ENCODE measurements at places on chromosomes 6 and 20.

DNA sequence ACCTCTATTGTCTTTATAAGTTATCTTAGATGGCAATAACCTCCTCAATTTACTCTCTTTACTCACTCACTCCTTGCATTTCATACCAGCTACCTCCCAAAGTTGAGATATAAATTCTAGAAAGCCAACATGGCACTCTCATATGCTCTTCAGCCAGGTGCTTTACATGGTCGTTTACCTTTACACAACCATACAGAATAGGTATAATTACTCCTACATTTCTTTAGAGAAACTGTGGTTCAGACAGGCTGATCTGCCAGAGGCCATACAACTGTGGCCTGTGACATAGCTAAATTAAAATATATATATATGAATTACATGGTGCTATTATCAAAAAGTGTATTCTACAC, 45.7 kb downstream of the HBS1L start:
- no peak for DNase-seq

- no peak for DNase-seq
Measured at GRCh38 chr20:32497589-32498224, 87.4 kb downstream of the NOL4L start.

DNA sequence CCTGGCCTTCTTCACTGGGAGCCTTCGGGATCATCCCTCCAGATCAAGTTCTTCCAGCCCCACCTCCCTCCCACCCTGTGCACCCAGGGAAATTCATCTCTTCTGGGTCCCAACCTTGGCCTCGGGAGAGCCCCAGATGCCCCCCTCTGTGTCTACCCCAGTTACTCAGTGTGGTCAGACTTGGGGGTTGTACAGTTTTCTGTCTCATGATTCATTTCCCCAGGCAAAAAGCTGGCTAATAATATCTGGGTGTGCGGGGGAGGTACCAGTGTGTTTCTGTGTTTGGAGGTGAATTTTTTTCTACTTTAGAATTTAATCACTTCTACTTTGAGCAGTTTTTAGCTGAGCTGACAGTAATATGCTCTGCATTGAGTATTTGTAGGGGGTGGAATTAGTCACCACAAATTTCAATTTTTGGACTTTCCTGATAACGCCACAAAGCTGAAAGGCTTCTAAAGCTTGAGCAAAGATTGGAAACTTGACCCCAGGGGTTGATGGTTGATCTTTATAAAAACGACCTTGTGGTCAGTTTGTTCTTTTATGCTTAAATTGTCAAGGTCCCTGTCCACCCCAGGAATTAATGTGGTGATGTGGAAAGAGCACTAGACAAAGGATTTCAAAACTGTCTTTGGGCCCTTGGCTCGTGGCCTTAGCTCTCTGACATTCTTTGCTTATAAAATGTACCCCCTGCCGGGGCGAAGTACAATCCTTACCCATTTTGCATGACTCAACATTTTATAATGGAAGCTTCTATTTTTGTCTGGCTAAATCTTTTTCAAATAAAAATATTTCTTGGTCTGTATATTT, 284.7 kb upstream of the TAB2 start:
- no peak for DNase-seq

GRCh38 chr20:2152317-2152716, 50.7 kb downstream of the STK35 start:
- DNase-seq = no peak

- no peak for DNase-seq
Measured at GRCh38 chr6:48401016-48401415, 290.0 kb upstream of the PTCHD4 start.

GRCh38 chr6:136426627-136427377, 123.4 kb downstream of the MAP7 start:
- DNase-seq = no peak

GRCh38 chr6:139338795-139339194, 35.7 kb downstream of the CITED2 start:
- DNase-seq = no peak

DNA sequence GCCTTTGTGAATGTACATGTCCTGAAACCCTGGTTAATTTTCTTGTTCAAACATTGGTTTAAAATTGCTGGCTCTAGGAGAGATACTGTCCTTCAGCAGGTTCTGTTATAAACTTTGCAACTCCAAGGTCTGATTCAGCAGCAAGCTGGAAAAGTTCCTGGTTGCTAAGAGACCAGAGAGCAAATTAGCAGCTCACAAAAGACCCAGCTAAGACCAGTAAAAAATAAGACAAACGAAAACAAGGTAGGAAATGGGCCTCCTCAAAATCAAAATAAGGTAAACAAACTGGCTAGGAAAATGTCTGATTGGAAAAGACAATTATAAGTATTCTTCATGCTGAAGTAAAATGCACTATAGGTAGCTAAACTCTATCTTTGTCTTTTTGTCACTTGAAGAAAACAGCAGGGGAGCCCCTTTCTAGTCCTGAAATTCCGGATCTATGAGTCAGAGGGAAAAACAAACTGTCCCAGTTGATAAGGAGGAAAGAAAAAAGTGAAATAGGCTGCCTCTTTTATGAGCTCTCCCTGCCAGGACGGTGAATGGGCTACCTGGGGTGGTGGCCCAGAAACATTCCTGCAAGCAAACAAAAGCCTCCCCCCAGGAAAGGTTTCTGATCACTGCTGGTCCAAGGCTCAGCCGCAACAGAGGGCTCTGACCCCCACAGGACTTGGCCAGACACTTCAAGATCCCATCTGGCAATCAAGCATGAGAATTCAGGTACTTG, 41.6 kb downstream of the UNC5CL start:
- no peak for DNase-seq

DNA sequence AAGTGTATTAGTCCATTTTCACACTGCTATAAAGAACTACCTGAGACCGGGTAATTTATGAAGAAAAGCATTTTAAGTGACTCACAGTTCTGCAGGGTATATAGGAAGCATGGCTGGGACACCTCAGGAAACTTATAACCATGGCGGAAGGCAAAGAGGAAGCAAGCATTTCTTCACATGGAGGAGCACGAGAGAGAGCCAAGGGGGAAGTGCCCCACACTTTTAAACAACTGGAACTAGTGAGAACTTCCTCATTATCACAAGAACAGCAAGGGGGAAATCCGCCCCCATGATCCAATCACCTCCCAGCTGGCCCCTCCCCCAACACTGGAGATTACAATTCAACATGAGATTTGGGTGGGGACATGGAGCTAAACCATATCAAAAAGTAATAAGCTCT, 28.3 kb upstream of the B3GAT2 start:
- DNase-seq = no peak

GRCh38 chr20:63769891-63770474, 30.4 kb downstream of the SLC2A4RG start:
- no peak for DNase-seq

- no peak for DNase-seq
Measured at GRCh38 chr20:32209850-32210605, 2.3 kb downstream of the POFUT1 start.

Data from stimulated activated CD8-positive, alpha-beta memory T cell treated with anti-CD3 and anti-CD28 coated beads, Interleukin-15, amount 100 ng/mL, for 1 hour (primary cell).